Stimulated activated CD8-positive, alpha-beta memory T cell treated with anti-CD3 and anti-CD28 coated beads, Interleukin-4, amount 100 ng/mL, for 1 hour (primary cell): ENCODE measurements at places on chromosomes 12 and 14.

DNA sequence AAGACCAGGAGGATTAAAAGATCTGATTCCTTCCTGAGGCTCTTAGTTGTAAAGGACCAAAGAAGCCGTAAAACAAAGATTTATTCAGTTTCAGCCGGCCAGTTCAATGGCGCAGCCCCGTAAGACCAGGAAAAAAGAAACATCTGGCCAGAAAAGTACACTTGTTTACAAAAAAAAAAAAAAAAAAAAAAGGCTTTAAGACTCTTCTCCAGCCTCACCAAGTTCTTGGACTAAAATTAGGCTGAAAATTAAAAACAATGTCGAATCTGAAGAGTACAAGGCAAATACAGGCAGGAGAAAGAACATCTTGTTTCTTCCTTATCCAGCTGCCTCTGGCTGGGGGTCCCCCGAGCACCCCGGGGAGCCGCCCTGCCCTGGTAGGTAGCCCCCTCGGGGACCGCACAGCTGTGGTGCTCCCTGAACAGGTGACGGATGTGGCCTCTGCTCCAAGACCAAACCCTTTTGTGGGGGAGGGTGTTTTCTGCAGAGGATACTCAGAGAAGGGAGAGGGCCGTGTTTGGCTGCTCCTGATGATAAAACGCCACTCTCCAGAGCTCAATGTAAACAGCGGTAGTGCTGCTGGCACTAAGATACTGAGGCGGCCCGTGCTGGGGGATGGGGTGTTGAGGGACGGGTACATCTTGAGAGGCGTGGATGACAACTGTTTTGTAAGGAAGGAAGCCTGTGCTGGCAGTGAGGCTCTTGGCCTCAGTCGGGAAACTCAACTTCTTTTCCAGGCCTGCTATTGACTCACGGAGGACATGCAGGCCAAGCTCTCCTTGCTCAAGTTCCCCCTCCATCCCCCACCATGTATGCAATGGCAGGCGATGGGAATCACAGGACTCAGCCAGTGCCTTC, 201.0 kb upstream of the DIO3 start:
- no peak for DNase-seq

GRCh38 chr12:32516230-32516629, 116.9 kb downstream of the FGD4 start:
- no peak for DNase-seq

GRCh38 chr12:109983432-109984142, 12.6 kb downstream of the GIT2 start:
- DNase-seq: no peak

DNA sequence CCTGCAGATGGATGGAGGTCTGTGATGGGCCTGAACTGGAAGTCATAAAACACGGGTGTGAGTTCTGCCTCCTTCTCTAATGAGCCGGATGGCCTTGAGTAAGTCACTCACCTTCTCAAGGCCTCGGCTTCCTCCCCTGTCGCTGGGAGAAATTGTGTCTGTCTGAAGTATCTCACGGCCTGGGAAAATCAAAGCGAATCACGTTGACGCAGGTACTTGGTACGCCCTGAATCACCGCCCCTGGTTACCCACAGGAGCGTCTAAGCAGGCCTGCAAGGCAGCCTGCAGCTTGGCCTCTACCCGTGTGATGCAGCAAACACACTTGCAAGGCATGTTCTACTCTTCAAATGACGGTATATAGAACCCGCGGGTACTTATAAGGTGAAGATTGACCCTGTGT, 28.1 kb upstream of the CD9 start:
- DNase-seq: no peak
